CD8-positive, alpha-beta memory T cell (primary cell): ENCODE measurements at places on chromosomes 11 and 22.

GRCh38 chr22:31652911-31653684 is 8.9 kb downstream of the PISD start:
- no peak for DNase-seq

- no peak for DNase-seq
Observed at GRCh38 chr11:73547706-73548595, 50.0 kb downstream of the FAM168A start.

GRCh38 chr11:100866453-100866852 is 179.4 kb downstream of the ARHGAP42 start:
- DNase-seq = no peak

DNA sequence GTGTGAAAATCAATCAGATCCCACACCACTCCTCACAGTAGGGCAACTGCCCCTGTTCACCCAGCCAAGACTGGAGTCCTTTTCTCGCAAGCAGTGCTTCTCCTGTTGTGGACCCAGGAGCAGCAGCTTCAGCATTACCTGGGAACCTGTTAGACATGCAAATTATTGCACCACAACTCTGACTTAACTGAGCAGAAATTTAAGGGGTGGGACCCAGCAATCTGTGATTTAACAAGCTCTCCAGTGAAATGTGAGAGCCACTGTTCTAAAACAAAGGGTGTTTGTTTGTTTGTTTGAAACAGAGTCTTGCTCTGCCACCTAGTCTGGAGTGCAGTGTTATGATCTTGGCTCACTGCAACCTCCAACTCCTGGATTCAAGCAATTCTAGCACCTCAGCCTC is 591.4 kb downstream of the SOX6 start:
- DNase-seq = no peak

GRCh38 chr22:45268958-45269844 is 15.5 kb upstream of the UPK3A start:
- DNase-seq = peak; percentile 88

DNA sequence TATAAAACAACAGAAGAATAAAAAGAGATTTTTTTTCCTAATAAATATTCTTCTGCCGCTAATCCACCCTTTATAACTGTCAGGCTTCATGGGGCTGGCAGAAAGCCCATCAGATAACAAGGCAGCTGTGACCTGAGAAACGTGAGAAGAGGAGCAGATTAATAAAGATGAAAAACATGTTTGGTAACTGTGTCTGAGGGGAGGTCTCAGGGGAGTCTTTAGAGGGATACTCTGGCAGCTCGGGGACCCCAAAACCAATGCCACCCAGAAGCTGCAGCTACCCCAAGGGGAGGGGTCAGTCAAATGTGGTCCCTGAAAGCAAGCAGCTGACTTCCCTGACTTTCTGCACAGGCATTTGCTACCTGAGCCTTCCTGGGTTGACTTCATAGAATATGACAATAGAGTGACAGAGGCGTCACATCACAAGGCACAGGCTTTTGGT is 48.4 kb upstream of the POU2AF1 start:
- no peak for DNase-seq

GRCh38 chr11:34208266-34209135 is 103.1 kb downstream of the NAT10 start:
- no peak for DNase-seq

- no peak for DNase-seq
Observed at GRCh38 chr11:2869134-2869526, 16.4 kb downstream of the CDKN1C start.

- no peak for DNase-seq
Observed at GRCh38 chr11:112024178-112024772, 933 bp upstream of the DLAT start.

GRCh38 chr22:46593996-46594946 is 25.9 kb upstream of the GRAMD4 start:
- DNase-seq = no peak

- DNase-seq = no peak
Observed at GRCh38 chr11:122509091-122509490, 146.4 kb upstream of the UBASH3B start.

DNA sequence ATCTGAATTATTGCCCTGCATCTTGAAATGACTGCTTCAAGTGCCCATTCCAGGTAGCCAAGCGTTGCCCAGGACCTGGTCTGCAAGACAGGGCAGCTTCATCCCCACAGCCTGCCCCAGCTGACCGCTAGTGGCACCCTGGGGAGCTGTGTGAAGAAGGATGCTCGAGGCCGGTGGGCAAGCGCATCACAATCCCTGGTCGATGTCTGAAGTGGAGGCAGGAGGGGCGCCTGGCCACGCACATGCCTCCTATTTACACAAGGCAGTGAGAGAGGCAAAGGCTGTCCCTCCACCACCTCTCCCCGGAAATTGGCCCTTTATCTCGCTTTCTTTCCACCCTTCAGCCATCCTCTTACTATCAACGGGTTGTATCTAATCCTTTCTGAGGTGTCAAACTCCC is 28.1 kb upstream of the PHF21A start:
- no peak for DNase-seq

- peak; percentile 74 for DNase-seq
Observed at GRCh38 chr11:117986981-117987574, 884 bp downstream of the IL10RA start.

- peak; percentile 41 for DNase-seq
Observed at GRCh38 chr11:17744151-17744940, 9.8 kb downstream of the KCNC1 start.

DNA sequence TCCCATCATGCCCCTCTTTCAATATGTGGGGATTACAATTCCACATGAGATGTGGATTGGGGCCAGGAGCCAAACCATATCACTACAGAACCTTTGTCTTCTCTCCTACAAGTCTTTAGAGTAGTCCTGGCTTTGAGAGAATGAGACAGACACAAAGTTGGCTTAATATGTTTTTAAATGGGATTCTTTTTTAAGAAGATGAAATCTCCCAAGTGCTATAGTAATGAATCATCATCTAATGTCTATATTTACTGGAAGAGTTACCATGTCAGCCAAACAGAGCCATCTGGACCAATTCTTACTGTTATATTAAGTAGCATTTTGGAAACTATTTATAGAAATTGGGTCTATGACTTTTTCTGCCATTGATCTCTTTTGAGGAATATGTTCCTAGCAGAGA is 38.1 kb upstream of the CARD18 start:
- no peak for DNase-seq
